ENCODE measurements at places on chromosomes 2 and 18.

- peak; percentile 6 for DNase-seq
These were observed 114.3 kb downstream of the SPP2 start for GRCh38 chr2:234164493-234165413.

DNA sequence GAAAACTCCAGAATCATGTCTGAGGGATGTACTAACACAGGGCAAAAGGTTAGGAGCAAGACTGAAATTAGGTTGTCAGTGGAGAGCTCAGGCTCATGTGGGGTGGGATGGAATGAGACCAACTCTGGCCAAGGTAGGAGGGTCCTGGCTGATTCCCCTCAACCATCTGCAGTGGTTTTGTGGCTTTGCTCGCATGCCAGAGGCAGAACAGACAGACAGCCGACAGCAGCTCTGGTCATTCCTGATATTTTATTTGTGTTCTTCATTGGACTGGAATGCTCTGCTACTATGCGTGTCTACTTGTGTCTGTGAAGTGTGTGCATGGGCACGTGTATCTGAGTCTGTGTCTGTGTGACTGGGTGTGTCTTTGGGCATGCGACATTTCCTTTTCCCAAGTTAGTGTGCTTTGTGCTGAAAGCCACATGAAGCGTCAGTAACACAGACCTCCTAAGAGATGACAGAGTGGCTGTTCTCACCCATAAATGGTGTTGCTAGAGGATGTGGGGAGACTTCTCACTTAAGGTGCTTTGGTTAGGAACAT, 239.5 kb downstream of the CNTNAP5 start:
- DNase-seq: no peak

DNA sequence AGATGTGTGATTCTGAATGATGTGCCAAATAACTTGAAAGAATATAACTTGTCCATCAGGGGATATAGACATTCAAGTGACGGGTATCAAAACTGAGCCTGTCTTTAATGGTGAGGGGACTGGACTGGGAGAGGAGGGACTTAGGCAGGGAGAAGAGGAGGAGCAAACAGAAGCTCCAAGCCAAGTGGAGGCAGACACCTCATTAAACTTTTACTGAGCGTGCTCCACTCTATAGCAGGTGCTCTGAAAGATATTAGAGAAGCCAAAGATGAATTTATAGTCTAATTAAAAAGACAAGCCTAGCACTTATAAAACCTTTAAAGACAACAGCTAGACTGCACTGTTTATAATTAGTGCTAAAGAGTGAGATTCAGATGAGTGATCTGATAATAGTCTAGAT, 47.7 kb upstream of the SMAD2 start:
- DNase-seq: no peak

DNA sequence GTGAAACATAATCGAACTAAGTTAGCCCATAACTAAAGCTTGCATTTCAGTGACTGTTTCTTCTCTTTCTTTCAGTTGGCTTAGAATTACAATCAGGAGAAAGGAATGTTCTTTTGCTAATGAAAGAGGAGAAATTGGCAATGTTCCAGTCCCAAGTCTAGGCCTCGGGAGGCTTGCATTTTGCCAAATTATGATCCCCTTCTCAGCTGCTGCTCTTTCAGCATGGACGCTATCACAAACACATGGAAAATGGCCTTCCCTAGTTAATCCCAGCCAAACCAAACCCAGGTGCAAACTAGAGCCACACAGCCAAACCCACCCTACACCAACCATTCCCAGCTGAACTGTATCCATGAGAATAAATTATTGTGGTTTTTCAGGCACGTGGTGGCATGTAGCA, 605.2 kb upstream of the LRRTM4 start:
- no peak for DNase-seq

GRCh38 chr18:35290094-35290735, at the start of gene ZSCAN30:
Gene ZSCAN30, minus strand, starts transcription at chr18:35290229. Its CDS starts 25,877 bp downstream, at chr18:35264352.
- DNase-seq: peak; percentile 94

DNA sequence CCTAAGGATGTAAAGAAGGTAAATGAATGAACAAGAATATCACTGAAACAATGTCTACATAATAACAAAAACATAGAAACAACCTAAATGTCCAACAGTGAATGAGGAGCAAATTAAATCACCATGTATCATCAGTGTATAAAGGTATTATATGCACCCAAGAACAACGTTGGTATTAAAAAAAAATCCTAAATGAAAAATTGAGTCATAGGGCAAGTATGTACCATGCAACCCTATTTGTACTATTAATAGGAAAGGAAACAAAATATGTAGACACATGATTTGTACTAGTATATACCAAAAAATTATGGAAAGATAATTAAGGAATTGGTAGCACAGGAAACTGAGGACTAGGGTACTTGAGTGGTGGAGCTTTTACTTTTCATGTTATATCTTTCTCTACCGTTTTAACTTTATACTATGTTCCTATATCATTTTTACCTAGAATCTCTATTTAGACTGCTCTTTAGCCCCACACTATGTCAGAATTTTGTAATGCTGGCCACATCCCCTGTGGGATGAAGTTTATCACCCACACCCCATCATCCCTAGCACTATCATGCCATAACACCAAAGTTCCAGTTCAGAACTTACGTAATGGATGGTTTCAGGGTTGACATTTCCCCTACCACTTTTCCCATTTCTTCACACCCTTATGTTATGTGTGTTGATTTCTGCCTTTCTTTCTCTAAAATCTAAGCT, 25.6 kb downstream of the IKZF2 start:
- no peak for DNase-seq

DNA sequence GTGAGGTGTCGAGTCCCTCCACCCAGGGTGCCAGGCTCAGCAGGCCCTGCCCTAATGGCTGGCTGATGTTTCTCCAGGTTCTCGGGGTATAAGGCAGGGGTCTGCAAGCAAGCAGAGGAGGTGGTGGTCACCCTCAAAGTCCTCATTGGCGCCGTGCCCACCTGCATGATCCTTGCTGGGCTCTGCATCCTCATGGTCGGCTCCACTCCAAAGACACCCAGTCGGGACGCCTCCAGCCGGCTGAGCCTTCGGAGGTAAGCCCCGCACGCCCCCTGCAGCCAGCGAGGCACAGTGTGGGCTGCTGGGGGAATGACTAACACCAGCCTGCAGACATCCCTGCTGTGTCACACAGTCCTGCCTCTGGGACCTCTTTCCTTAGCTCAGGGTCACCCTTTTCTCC, 14.1 kb downstream of the MFSD2B start:
- no peak for DNase-seq

DNA sequence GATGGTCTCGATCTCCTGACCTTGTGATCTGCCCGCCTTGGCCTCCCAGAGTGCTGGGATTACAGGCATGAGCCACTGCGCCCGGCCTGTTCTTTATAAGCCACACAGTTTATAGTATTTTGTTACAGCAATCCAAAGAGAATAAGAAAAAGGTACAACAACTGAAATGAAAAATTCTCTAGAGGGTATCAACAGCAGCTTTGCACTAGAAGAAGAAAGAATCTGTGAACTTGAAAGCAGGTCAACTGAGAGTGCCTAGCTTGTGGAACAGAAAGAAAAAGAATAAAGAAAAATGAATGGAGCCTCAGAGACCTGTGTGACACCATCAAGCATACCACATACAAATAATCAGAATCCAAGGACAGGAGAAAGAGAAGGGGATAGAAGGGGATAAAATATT, 66.8 kb upstream of the CTLA4 start:
- DNase-seq: no peak

- no peak for DNase-seq
These were observed 184.5 kb downstream of the AGPS start for GRCh38 chr2:177577075-177577474.
